ENCODE measurements at places on chromosomes 1 and 21. TPM values are rescaled to one million over a fixed set of nuclear protein-coding genes. Genes with fewer than 3 reads are reported as not detected.

DNA sequence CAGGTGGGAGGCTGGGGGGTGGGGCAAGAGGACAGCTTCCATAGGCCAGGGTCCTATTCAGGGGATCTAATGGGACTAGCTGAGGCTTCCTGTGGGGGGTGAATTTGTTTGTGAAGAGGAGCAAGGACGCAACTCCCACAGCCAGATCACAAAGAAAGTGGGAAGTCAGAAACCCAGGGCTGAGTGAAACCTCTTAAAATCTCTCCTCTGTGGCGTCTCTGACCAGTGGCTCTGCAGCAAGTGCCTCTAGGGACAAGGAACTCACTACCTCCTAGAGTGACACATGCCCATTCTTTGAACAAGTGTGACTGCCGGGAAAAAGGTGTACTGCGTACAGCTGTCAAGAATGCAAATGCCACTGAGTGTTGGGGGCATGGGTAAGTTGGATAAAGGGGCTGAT is 187.9 kb downstream of the HIVEP3 start:
- DNase-seq: no peak

- no peak for DNase-seq
These were observed 181.5 kb downstream of the PLPP3 start for GRCh38 chr1:56397811-56398231.

DNA sequence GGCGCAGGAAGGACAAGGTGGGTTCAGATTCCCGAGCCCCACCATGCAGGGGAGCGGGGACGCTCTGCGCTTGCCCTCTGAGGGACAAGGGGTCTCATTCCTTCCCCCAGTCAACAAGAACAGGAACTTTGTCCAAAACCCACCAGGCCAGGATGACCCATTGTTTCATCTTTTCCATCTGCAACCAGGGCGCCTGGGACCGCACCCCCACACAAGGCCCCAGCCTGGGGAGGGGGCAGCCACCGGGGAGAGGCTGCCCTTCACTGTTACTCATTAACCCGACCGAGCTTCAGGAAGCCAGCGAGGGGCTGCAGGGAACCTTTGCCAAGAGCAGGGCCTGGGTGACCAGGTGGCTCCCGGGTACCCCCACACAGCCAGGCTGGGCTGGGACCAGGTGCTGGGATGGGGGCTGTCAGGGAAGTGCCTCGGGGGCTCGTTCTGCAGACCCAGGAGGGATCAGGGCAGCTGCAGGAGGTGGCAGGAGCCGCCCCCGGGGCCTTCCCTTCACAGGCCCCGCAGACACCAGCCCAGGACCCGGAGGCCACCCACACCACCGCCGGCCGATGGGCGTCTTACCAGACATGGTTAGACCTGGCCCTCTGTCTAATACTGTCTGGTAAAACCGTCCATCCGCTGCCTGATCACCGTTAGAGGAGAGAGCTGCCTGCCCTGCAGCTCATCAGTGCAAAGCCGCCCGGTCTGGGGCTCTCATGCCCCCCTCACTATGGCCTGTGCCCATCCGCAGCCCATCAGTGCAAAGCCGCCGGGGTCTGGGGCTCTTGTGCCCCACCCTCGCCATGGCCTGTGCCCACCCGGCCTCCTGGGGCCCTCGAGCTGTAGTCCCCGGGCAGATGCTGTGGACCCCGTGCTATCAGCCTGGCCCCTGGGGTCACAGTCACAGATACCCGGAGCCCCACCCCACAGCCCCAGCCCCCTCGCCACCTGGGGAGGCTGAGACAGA is 4.9 kb upstream of the TTLL10 start:
- DNase-seq: no peak

- DNase-seq: peak; percentile 69
These were observed 16.0 kb upstream of the PIGV start for GRCh38 chr1:26771643-26772321.

- DNase-seq: no peak
These were observed 120.6 kb downstream of the NAV1 start for GRCh38 chr1:201659572-201659971.

SPRR4 gene
- not detected for polyA plus RNA-seq

GRCh38 chr1:36582066-36582755 is 99.5 kb upstream of the CSF3R start:
- DNase-seq: no peak

DNA sequence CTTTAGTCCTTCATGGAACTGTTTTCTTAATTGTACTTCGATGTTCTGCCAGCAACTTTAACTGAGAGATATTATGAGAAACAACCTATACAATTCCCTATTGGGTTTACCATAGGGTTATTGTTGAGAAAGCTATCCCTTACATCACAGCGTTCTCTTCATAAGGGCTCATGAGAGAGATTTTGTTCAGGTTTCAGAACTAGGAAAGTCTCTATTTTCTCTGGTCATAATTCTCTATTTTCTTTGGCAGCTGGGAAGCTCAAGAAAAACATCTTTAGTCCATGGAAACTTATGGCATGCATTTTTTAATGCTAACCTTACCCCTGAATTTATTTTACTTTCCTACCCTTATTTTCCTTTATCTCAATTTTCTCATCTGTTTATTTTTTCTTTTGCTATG is 38.2 kb downstream of the NMNAT2 start:
- DNase-seq: no peak

NPR1 gene
- polyA plus RNA-seq: 10.4 TPM

DNA sequence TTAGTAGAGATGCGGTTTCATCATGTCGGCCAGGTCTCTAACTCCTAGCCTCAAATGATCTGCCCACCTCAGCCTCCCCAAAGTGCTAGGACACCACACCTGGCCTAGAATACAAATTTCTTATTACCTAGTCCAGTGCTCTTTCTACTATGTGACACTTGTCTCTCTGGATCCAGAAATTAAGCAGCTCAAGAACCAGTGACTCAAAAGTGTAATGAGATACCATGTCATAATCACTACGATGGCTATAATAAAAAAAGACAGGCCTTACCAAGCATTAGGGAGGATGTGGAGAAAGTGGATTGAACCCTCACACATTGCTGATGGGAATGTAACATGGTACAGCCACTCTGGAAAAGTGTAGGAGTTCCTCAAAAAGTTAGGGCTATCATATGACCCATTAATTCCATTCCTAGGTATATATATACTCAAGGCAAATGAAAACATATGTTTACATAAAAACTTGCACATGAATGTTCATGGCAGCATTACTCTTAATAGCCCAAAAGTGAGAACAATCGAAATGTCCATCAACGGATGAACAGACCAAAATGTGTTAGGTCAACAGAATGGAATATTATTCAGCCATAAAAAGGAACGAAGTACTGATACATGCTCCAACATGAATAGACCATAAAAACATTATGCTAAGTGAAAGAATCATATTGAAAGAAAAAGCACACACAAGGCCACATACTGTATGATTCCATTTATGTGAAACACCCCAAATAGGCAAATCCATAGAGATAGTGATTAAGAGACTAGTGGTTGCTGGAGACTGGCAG is 8.3 kb downstream of the TEX38 start:
- DNase-seq: no peak

GRCh38 chr1:6497215-6497866 is 5.9 kb upstream of the PLEKHG5 start:
- DNase-seq: peak; percentile 80

- no peak for DNase-seq
These were observed 50.6 kb upstream of the C1orf146 start for GRCh38 chr1:92167151-92167550.

GSTM1 gene
- polyA plus RNA-seq: 114 TPM

- DNase-seq: peak; percentile 4
These were observed 7.2 kb upstream of the WARS2 start for GRCh38 chr1:119147661-119148090.

RTCA gene
- 61.2 TPM for polyA plus RNA-seq

ANKRD45 gene
- 0.56 TPM for polyA plus RNA-seq

DNA sequence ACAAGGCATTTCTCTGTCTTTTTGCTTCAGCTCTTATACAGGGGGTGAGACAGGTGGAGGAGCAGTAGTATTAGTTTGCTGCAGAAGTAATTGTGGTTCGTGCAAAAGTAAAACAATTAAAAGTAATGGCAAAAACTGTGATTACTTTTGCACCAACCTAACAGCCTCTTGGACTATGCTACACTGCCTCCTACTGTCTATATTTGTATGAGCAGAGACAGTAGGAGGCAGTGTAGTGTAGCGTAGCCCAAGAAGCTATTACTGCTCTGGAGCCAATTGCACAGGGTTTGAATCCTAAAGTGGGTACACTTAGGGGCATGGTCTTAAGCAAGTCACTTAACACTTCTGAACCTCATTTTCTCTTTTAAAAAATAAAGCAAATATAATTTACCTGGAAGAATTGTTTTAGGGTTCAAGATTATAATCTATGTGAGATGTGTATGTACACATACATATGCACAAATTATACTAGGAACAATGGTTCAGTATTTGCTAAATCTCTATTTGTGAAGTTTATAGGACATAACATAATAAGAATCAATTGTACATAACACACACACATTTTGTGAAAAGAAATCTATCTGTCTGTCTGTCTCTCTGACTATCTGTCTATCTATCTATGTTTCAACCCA is 103.8 kb downstream of the BRINP3 start:
- DNase-seq: no peak

EDARADD gene
- polyA plus RNA-seq: 0.16 TPM

DNA sequence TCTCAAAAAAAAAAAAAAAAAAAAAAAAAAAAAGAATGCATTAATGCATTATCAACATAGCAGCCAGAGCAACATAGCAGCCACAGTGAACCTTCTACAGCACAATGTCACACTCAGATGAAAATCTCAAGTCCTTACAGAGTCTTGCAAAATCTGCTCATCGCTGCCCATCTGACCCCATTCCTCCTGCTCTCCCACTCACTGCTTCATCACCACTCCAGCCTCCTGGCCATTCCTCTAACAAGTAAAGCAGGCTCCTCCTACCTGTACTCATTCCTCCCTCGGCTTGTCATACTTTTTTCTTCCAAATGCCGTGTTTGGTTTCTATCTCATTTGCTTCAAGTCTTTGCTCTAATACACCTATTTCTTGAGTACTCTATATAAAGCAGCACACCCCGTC is 29.5 kb downstream of the BRINP2 start:
- no peak for DNase-seq

DNA sequence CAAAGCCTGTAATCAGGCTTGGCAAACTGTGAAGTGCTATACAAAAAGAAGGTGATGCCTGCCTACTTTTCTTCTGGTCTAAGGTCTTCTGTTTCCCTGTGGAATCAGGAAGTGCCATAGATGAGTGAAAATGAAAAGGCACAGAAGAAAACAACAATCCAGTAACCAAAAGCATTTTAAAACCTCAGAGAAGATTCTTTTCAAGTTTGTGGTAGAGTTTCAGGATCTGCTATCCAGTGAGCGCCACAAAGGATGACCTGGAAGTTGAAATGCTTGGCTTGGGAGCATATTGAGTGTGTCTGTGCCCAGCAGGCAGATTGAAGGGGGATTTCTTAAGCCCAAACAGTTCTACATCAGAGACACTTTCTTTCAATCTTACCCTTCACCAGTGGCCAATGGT is 272.2 kb downstream of the PAPPA2 start:
- DNase-seq: no peak

DNA sequence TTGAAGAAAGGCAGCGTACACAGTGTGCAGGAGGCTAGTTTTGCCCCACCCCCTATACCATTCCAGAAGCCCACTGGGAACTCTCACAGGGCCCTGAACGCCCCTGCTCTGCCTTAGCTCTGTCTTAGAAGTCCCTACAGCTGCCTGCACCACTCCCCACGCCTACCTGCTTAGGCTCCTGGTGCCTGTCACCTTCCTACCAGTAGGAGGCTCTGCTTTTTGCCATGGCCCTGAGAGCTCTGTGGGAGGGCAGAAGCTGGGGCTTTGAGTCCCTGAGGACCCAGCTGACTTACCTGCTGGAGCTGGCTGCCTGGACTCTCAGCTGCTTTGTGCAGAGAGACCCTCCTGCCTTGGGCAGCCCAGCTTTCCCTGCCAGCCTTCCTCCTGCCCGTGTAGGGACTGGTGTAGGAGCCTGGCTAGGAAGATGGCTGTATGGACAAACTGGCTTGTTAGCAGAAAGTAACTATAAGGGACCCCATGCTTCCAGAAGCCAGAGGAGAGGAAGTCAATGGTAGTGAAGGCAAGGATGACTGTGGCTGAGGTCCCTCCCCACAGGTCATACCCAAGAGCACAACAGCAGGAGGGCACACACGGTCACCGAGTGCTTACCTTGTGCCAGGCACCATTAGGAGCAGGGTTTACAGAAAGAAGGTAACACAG is 9.8 kb upstream of the CELSR2 start:
- DNase-seq: no peak

- peak; percentile 60 for DNase-seq
These were observed 65.0 kb downstream of the LRRC40 start for GRCh38 chr1:70140343-70140742.

C1QA gene
- polyA plus RNA-seq: 185 TPM

DNA sequence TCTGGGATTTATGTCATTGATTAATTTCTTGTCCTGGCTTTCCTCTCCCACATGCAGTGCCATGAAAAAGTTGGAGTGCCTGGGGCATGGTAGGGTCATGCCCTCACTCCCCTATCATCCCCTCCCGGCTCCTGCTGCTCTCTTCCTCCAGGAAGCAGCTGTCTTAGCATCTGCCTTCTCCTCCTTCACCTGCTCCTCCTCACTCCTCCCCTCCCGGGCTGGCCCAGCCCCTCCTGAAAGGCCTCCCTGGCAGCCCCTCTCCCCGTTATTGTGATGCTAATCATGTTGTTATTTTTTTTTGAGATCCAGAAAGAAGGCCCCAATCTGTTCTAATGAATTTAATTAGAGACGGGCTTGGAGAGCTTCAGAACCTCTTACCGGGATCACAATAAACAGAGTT is 36.3 kb upstream of the NFASC start:
- no peak for DNase-seq

DNA sequence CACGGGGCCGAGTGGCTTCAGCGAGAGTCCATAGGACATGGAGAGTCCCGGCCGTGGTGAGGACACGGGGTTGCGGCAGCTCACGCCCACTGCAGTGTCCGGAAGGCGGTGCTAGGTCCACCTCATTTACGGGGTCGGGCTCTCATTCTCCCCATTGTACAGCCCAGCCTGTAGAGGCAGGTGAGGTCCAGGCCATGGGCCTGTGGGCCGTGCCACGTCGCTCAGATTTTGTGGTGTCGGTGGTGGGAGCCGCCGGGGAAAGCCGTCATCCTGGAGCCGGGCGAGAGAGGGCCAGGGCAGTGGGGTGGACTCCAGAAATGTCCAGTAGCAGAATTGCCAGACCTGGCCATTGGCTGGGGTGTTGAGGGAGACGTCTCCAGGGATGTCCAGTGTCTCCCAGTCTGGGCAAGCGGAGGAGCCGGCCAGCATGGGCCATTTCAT is 59.4 kb downstream of the PRKCZ start:
- no peak for DNase-seq

GRCh38 chr1:13540866-13541265 is 27.1 kb upstream of the LRRC38 start:
- DNase-seq: peak; percentile 41

- DNase-seq: no peak
These were observed 35.7 kb upstream of the SLC30A1 start for GRCh38 chr1:211614615-211615014.

CFHR2 gene
- not detected for polyA plus RNA-seq

Measured in adrenal gland (tissue), 19 donors.